ENCODE measurements at places on chromosomes 1 and 21. TPM values are rescaled to one million over a fixed set of nuclear protein-coding genes. Genes with fewer than 3 reads are reported as not detected.

DNA sequence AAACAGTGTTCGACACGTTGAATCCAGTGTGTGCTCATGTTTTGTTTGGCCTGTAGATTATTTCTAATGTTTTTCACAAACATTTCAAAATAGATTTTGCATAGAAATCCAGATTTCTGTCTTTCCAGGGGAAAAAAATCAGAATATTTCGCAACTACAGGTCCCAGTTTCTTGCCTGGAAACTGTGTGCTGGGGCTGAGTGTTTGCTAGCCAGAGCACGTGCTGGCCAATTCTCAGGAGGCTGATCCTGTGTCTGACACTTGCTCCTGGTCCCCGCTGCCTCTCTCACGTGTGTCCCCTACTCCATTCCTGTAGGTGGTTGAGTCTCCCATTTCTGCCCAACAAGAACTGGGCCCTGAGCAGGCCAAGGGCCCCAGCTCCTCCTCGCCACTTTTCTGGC lies 2.4 kb downstream of the MAB21L3 start:
- no peak for DNase-seq

DNA sequence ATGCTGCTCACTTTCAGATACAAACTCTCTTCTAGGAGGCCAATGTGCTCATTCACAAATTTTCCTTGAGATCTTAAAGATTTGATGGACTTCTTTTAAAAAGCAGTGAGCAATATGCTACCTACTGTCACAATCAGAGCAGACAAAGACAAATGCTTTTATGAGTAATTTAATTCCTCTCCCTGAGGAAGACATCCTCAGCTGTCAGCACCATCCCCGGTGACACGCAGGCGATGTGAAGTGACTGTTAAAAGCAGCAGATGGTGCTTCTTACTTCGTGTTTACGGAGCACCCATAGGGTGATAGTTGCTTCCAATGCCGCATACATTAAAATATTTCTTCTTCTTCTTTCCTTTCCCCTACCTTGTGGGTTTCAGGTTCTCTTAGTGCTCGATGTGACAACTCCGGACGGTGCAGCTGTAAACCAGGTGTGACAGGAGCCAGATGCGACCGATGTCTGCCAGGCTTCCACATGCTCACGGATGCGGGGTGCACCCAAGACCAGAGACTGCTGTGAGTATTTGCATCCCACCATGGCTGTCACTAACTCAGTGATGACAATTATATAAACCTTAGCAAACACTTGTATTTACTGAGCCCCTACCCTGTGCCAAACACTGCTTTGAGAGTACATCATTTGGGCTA lies 29.1 kb downstream of the LAMC2 start:
- no peak for DNase-seq

GRCh38 chr1:6198646-6199297 lies 623 bp downstream of the RPL22 start:
- no peak for DNase-seq

Gene BTBD8
- 5.1 TPM for total RNA-seq

GRCh38 chr1:25430967-25431881 lies 527 bp downstream of the MACO1 start:
- no peak for DNase-seq

DNA sequence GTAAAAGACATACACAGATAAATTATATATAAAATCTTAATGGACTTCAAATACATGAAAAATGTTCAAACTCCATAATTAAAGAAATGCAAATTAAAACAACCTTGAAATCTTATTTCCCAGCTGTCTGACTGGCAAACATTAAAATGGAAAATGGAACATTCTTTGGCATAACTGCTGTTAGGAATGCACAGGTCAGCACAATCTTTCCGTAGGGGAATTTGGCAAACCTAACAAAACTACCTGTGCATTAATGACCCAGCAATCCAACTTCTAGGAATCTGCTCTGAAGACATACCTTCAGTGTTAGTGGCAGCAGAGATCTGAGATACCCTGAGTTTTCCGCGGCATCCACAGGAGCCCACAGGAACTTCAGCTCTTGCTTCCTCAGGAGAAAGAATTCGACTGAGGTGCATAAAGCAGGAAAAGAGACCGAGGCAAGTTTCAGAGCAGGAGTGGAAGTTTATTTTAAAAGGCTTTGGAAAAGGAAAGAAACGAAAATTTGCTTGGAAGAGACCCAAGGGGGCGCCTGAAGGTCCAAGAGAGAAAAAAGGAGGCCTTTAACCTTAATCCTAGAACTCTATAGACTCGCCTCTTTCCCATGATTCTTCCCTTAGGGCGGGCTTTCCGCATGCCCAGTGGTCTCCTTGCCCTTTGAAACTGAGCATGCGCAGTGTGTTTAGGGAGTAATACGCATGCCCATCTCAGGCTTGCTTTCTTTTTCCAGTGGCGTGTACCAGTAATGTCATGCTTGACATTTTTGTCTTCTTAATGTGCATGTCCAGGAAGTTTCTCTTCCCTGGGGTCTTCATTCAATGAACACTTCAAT lies 24.8 kb downstream of the LYPD8 start:
- no peak for DNase-seq

Gene OR14K1
- total RNA-seq = not detected

- DNase-seq = no peak
These were observed 214.1 kb upstream of the L1TD1 start for GRCh38 chr1:61980561-61980960.

GRCh38 chr1:47843059-47843458 lies 154.1 kb downstream of the TRABD2B start:
- peak; percentile 21 for DNase-seq

Gene SKI
- 89.6 TPM for total RNA-seq

All from upper lobe of right lung (tissue), 1 donor.